EL (cell line): ENCODE measurements at places on chromosomes 7 and 10.

GRCh38 chr7:101113836-101114235 is 13.1 kb upstream of the SERPINE1 start:
- no peak for DNase-seq

GRCh38 chr10:67618116-67618515 is 77.9 kb downstream of the CTNNA3 start:
- peak; percentile 82 for DNase-seq

- peak; percentile 97 for DNase-seq
Observed at GRCh38 chr7:131604841-131605279, 48.4 kb upstream of the PODXL start.

DNA sequence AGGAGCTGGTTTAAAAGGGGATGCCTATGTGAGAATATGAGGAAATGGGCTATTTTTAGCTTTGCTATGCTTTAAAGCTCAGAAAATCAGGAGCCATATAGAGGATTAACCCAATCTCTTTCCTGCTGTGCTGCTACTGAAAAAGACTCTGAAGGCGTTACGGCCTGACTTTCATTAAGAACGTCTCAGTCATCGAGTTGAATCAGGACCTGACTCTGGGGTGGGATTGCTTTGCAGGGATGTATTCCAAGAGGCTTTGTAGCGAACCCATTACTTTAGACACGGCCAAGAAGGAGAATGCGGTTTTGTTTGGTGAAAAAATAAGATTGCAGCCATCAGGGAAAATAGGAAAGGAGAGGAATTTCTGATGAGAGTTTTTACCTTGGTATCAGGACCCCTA is 426.9 kb downstream of the CCSER2 start:
- no peak for DNase-seq

GRCh38 chr7:25762511-25763462 is 389.2 kb upstream of the NFE2L3 start:
- no peak for DNase-seq

DNA sequence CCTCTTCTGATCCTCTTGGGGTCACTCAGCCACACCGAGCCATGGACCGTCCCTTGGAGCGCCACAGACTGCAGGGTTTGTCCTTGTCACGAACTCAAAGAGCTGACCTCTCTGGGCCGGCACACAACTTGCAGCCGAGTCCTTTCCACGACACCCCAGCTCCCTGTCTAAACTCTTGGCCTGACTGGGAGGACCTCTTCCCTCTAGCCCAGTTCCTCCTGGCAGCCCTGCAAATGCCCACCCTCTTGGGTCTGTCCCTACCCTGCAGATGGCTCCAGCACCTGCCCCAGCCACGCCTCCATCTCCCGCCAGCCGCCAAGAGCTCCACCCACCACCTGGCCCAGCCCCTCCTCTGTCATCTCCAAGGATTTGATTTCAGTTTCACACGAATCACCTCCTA is 339.2 kb downstream of the DNAJB6 start:
- DNase-seq = no peak

- DNase-seq = peak; percentile 91
Observed at GRCh38 chr7:93117852-93118530, at the start of gene SAMD9. TSS of gene SAMD9 (minus strand) at chr7:93117979. CDS start at chr7:93106097, 11,882 bp downstream.

GRCh38 chr10:12228851-12229250 is 32.9 kb downstream of the CDC123 start:
- no peak for DNase-seq

DNA sequence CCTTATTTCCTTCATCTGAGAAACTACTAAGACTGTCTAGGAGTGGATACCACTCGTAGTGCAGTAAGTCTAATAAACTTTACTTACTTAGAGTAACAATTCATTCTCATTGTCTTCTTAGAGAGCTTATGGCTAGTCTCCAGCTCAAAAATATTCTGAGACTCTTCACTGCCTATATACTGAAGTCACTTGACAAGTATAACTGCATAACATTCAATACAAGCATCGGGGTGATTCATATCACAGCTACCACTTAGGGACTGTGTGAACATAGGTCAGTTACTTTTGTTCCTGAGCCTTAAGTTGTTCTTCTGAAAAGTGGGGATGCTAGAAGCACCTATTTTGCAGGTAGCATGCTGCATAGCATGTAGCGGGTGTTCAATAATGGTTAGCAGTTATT is 111.0 kb downstream of the HTR7 start:
- DNase-seq = no peak

- DNase-seq = no peak
Observed at GRCh38 chr10:132609211-132609610, 71.6 kb downstream of the INPP5A start.

GRCh38 chr7:50397320-50397970 is 52.7 kb downstream of the FIGNL1 start:
- no peak for DNase-seq

GRCh38 chr10:8449909-8450308 is 395.4 kb downstream of the GATA3 start:
- DNase-seq = no peak

GRCh38 chr10:109587366-109587765 is 335.9 kb downstream of the XPNPEP1 start:
- DNase-seq = no peak

DNA sequence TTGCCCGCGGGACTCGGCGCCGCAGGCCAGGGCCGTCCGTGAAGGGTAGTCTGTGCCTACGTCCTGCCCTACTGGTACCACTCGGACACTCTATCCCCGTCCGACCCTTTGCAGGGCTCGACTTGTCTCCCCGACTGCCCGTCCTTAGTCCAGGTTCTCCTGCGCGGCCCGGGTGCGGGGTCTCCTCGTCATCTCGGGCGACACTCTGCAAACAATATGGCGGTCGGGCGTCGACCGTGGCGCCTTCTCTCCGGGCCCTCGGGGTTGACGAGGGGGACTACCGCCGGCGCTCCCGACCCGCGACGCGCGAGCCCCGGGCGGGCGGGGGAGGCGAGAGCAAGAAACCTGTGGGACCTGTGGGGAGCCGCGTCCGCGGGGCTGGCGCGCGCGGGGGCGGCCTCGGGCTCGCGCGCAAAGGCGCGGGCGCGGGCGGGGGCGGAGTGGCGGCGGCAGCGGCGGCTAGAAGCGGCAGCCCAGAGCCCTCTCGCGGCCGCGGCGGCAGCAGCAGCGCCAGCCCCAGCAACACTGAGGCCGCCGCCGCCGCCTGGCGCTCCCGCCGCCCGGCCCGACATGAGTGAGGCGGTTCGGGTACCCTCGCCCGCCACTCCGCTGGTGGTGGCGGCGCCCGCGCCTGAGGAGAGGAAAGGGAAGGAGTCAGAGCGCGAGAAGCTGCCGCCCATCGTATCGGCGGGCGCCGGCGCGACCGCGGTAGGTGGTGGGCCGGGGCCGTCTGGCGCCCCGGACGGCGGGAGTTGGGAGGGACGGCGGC is at the start of gene HECTD2:
Gene HECTD2, plus strand, starts transcription at position 476 of the 769 bp plus-strand sequence. Its CDS starts 95 bp downstream, at position 571.
- peak; percentile 80 for DNase-seq

DNA sequence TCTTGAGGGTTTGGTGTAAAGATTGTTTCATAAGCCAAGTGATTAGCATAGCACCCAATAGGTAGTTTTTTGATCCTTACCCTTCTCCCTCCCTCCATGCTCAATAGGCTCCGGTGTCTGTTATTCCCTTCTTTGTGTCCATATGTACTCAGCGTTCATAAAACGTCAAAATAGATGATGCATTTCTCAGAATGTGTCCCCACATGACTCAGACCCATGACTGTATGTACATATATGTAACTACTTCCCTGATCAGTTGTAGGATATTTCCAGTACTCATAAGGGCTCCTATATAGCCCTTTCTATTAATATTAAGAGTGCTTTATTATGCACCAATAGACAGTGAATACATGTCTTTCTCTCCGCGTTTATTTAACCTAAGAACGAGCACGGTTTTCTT is 466.9 kb downstream of the KIF20B start:
- DNase-seq = no peak

DNA sequence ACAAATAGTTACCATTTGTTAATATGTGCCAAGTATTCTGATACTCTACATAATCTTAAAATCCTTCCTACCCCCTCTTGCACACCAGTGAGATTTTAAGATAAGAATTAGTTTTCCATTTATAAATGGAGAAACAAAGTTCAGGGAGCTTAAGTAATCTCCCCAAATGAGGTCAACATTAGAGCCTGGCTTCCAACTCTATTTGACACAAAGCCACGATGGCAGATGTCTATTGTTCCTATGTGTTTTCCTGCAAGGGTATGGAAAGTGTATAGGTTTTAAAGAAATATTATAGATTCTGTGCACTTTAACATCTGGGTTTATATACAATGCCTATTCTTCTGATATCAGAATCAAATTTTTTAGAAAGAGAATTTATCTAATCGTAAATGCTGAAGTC is 143.9 kb upstream of the SEMA3C start:
- DNase-seq = no peak

- DNase-seq = peak; percentile 54
Observed at GRCh38 chr10:59177031-59177797, 771 bp downstream of the PHYHIPL start.

- DNase-seq = peak; percentile 87
Observed at GRCh38 chr7:31883761-31884164, 186.4 kb downstream of the PDE1C start.

GRCh38 chr7:157587051-157587804 is 250.4 kb downstream of the DNAJB6 start:
- no peak for DNase-seq

- no peak for DNase-seq
Observed at GRCh38 chr10:1413256-1413655, 324.1 kb downstream of the ADARB2 start.

DNA sequence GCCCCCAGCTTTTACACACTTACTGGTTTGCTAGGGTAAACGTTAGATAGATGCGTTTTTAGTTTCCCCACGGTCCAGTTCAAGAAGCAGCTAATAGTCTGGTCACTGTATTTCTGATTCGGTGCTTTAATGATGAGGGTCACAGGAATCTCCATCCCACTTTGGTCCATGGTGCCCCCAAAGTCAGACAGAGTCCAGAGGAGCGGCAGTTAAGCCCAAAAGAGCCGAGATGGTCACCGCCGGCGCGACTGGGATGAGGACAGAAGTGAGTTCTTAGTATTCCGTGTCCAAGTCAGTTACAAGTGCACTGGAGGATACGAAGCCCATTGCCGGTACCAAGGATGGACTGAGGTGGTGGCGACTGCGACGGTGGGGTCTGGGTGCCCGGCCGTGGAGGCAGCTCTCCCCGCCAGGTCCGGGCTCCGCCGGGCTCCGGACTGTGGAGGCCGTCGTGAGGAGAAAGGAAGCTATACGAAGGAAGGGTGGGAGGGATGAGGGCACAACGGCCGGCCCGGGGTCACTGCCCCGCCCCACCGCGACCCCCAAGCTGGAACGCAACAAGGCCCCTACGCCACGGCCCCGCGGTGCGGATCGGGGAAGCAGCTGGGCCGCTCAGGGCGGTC is 663 bp downstream of the HERPUD2 start:
- DNase-seq = peak; percentile 35

DNA sequence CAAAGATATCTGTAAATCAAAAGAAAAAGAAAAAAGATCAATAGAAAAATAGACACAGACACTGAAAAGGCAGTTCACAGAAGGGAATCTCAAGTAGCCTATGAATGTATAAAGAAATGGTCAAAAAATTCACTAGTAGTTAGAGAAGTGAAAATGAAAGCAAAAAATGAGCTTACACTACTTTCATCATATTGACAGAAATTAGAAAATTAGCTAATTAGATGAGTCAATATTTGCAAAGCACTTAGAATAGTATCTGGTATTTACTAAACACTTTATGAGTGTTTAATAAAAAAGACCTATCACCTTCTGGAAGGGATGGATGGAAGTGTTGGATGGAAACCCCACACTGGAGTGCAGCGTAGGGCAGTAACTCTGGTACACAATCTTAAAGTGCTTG is 1.7 kb upstream of the CFAP58 start:
- DNase-seq = no peak

- DNase-seq = no peak
Observed at GRCh38 chr10:12675186-12675585, 325.8 kb downstream of the CAMK1D start.

DNA sequence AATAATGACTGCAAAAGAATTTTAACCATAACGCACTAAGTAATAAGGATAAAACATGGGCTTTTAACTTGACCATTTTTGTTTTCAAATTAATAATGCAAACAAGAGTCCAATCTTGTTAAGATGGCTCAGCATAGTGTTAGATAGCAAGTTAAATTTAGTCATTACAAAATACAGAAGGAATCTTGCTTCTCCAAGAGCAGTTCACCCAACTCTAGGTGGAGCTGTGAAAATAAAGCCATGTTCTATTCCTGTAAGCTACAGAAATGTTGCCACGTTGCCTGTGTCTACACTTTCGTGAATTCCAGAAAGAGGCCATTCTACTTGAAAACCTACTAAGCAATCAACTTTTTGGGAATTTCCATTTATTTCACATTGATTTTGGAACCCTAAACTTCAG is 191.9 kb downstream of the SFMBT2 start:
- no peak for DNase-seq

GRCh38 chr7:101953248-101953819 is 135.9 kb downstream of the CUX1 start:
- DNase-seq = peak; percentile 58

DNA sequence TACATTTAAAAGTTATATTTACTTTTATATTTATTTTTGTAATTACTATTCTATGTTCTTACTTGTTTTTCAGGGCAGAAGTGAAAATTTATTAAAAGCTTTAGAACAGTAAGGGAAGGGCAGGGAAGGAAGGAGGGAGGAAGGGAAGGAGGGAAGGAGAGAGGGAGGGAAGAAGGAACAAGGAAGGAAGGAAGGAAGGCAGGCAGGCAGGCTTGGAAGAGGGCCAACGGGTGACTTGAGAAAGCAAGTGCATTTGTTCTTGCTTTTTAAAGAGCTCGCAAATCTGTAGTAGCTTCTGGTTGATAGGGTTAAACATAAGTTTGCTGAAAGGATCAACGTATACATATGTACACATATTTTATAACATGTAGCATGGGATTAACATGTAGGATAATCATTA is 725.3 kb upstream of the FZD8 start:
- no peak for DNase-seq

DNA sequence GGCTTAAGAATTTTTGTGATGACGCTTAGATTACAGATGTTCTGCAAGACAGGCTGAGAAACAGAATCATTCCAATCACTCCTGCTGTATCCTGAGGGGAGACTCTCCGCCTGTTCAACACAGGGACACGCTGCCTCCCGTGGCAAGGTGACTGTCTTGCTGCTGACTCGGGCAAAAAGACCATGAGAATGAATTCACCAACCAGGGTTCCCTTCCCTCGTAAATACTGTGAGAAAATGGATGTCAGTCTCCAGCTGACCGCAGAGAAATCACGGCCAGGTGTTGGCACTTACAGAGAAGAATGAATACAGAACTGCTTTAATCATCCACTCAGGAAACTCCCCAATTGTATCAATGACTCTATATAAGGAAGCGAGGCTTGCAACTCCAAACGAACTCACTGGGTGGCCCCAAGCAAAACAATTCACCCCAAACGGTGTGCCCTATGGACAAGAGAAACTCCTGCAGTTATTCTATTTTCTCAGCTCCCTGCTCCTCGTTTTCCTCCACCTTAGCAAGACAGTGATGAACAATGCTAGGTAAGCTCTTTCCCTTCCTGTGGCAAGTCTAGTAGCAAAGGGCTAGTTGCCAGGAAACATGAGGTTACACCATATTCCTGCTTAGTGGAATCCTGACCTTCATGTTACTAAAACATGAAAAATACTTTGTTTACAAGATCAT is 22.8 kb downstream of the GNA12 start:
- DNase-seq = peak; percentile 79

- no peak for DNase-seq
Observed at GRCh38 chr10:44023517-44023916, 361.4 kb downstream of the CXCL12 start.
